ENCODE measurements at places on chromosomes 4 and X. TPM values are rescaled to one million over a fixed set of nuclear protein-coding genes. Genes with fewer than 3 reads are reported as not detected.

Gene CLDN22
- total RNA-seq = not detected

Gene PRRG3
- total RNA-seq = not detected

Gene FRMD7
- total RNA-seq = not detected

Gene PLK4
- 81.7 TPM for total RNA-seq

Gene BGN
- 0.08 TPM for total RNA-seq

Gene MAGED4
- total RNA-seq = 35.2 TPM

Gene GPR82
- not detected for total RNA-seq

Gene TRIM75
- not detected for total RNA-seq

Gene FAM9B
- not detected for total RNA-seq

Gene SPINK2
- total RNA-seq = not detected

Gene CPE
- 15.2 TPM for total RNA-seq

Gene REPS2
- total RNA-seq = 0.44 TPM

Gene NWD2
- total RNA-seq = not detected

Gene ATP8A1
- total RNA-seq = 0.53 TPM

Gene EVC
- total RNA-seq = 10.0 TPM
